ENCODE measurements at places on chromosomes 2 and 18. TPM values are rescaled to one million over a fixed set of nuclear protein-coding genes. Genes with fewer than 3 reads are reported as not detected.

GRCh38 chr2:150012986-150013385 lies 425.4 kb upstream of the MMADHC start:
- H3K27me3 ChIP-seq, result no peaks in the 10 kb centered on the region
- DNase-seq, result no peak
- H3K27ac ChIP-seq, result no peak overlapping the region
- no peaks in the 10 kb centered on the region for H3K4me1 ChIP-seq

DNA sequence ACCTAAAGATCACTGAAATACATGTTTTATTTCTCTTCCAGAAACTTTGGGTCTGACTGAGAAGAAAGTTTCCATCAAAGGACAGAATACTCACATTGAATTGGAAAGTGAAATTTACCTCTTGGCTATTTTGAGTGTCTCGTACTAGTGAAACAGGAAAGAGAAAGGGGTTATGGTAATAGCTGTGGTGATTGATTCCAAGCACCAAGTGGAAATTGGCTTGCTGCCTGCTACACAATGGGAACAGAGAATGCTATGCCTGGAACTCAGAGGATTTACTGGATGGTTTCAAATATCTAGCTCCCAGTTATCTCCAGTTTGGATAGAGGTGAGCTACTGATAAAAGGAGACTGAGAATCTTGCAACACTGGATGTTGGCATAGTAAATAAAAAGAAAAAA lies 492.8 kb upstream of the FSIP2 start:
- DNase-seq, result no peak
- no peaks in the 10 kb centered on the region for H3K27me3 ChIP-seq
- no peaks in the 10 kb centered on the region for H3K36me3 ChIP-seq

GRCh38 chr2:96148410-96149217 lies 3.4 kb upstream of the DUSP2 start:
- H3K4me1 ChIP-seq, result peaks cover 47% of the 10 kb centered on the region
- H3K27ac ChIP-seq, result peak overlapping the region; percentile 16
- no peaks in the 10 kb centered on the region for H3K27me3 ChIP-seq
- peak overlapping the region; percentile 45 for H3K4me3 ChIP-seq
- peaks cover 7% of the 10 kb centered on the region for H3K36me3 ChIP-seq

SULT1C2 gene
- total RNA-seq, result not detected

GRCh38 chr2:105609746-105610402 lies 134.8 kb upstream of the NCK2 start:
- no peak overlapping the region for H3K27ac ChIP-seq
- no peak for DNase-seq
- no peaks in the 10 kb centered on the region for H3K36me3 ChIP-seq
- no peaks in the 10 kb centered on the region for H3K27me3 ChIP-seq

- H3K4me1 ChIP-seq, result peaks cover 39% of the 10 kb centered on the region
- no peaks in the 10 kb centered on the region for H3K27me3 ChIP-seq
- DNase-seq, result no peak
Measured at GRCh38 chr2:215904101-215904500, 109.2 kb downstream of the MREG start.

- DNase-seq, result no peak
- no peaks in the 10 kb centered on the region for H3K27me3 ChIP-seq
- H3K4me1 ChIP-seq, result no peaks in the 10 kb centered on the region
- no peak overlapping the region for H3K27ac ChIP-seq
Measured at GRCh38 chr18:48990481-48991318, 39.9 kb upstream of the SMAD7 start.

DNA sequence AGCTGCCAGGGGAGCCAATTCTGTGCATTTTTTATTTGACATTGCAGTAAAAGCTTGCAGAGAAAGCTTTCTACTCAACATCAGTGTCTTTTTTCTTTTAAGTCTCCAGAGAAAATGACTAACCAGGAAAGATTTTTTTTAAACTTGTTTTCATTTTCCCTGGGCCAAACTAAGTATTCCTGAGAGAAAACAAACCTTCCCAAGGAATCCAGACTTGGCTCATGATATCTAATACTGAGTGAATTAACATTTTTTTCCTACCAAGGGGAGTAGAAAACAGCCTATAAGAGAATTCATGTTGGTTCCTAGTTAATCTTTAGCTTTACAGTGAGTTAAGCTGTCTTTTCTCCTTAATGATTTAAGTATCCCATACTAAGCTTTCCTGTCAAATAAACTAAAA lies 46.7 kb downstream of the DAPL1 start:
- H3K4me1 ChIP-seq, result no peaks in the 10 kb centered on the region
- H3K27me3 ChIP-seq, result no peaks in the 10 kb centered on the region
- no peak overlapping the region for H3K4me3 ChIP-seq
- DNase-seq, result no peak
- H3K27ac ChIP-seq, result no peak overlapping the region
- no peaks in the 10 kb centered on the region for H3K36me3 ChIP-seq

GRCh38 chr18:49548229-49548636 lies 13.6 kb upstream of the LIPG start:
- H3K4me3 ChIP-seq, result no peak overlapping the region
- H3K27me3 ChIP-seq, result no peaks in the 10 kb centered on the region
- H3K4me1 ChIP-seq, result no peaks in the 10 kb centered on the region
- no peaks in the 10 kb centered on the region for H3K36me3 ChIP-seq

DNA sequence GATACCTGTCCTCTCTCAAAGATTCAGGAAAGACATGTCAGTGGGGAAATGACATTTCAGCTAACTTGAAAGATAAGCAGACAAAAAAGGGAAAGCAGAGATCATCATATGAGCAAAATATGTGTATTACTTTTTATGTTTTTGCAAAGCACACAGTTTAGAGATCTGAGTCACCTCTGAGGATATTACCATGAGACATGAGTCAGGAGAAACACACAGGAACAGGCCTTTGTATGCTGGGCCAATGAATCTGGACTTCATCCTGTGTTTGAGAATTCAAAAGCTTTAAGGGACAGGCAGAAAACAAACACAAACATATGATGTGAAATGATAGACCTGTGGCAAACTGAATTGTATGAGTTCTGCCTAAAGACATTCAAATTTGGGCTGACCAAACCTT lies 306.0 kb upstream of the EPC2 start:
- H3K36me3 ChIP-seq, result peaks cover 4% of the 10 kb centered on the region
- no peaks in the 10 kb centered on the region for H3K4me1 ChIP-seq
- H3K27me3 ChIP-seq, result no peaks in the 10 kb centered on the region
- no peak for DNase-seq
- H3K27ac ChIP-seq, result no peak overlapping the region

DNA sequence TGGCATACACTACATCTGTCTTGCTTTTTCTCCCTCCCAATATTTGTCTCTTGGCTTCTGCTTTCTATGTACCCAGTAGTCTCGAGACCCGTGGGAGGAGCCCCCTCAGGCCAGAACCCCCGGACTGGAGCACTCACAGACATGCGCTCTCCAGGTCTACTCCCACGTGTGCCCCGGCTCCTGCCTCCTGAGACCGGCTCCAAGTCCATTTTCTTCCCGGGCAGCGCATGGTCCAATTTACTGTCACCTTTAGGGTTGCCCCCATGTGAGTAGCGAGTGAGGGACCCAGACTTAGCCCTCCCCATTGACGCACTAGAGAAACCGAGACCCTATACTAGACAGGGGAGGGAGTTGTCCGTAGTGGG lies 11.8 kb upstream of the TEX51 start:
- peaks cover 20% of the 10 kb centered on the region for H3K4me1 ChIP-seq
- no peak for DNase-seq
- no peaks in the 10 kb centered on the region for H3K27me3 ChIP-seq
- H3K4me3 ChIP-seq, result no peak overlapping the region
- no peaks in the 10 kb centered on the region for H3K36me3 ChIP-seq
- H3K27ac ChIP-seq, result no peak overlapping the region

SATB2 gene
- total RNA-seq, result 1.7 TPM

GRCh38 chr2:200466425-200467418 lies 43.1 kb downstream of the KCTD18 start:
- H3K27ac ChIP-seq, result no peak overlapping the region
- H3K27me3 ChIP-seq, result no peaks in the 10 kb centered on the region
- H3K36me3 ChIP-seq, result no peaks in the 10 kb centered on the region
- no peak overlapping the region for H3K4me3 ChIP-seq
- no peak for DNase-seq

AFF3 gene
- total RNA-seq, result 99.7 TPM

NHEJ1 gene
- 21.5 TPM for total RNA-seq

GRCh38 chr18:79922971-79923411 lies 28.5 kb downstream of the SLC66A2 start:
- H3K27ac ChIP-seq, result no peak overlapping the region
- no peaks in the 10 kb centered on the region for H3K4me1 ChIP-seq
- peaks cover 53% of the 10 kb centered on the region for H3K36me3 ChIP-seq
- DNase-seq, result no peak
- no peaks in the 10 kb centered on the region for H3K27me3 ChIP-seq

DNA sequence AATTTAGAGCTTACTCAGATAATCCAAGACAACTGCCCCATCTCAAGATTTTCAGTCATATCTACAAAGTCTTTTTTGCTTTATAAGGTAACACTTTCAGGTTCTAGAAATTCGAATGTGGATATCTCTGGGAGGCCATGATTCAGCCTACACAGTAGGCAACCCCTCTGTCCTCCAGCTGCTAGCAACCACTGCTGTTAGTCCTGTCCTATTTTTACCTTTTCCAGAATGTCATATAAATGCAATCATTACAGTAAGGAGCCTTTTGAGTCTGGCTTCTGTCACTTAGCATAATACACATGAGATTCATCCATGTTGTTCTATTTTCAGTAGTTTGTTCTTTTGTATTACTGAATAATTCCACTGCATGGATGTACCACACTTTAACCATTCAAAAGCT lies 28.5 kb upstream of the MARCHF7 start:
- H3K27ac ChIP-seq, result no peak overlapping the region
- no peaks in the 10 kb centered on the region for H3K36me3 ChIP-seq
- no peak overlapping the region for H3K4me3 ChIP-seq
- no peak for DNase-seq
- no peaks in the 10 kb centered on the region for H3K4me1 ChIP-seq

- no peaks in the 10 kb centered on the region for H3K27me3 ChIP-seq
- peak overlapping the region; percentile 77 for H3K27ac ChIP-seq
- peaks cover 47% of the 10 kb centered on the region for H3K36me3 ChIP-seq
- DNase-seq, result peak; percentile 81
Measured at GRCh38 chr18:62288665-62289008, 36.5 kb upstream of the TNFRSF11A start.

CREG2 gene
- total RNA-seq, result not detected

- no peaks in the 10 kb centered on the region for H3K27me3 ChIP-seq
- no peak overlapping the region for H3K4me3 ChIP-seq
- no peak for DNase-seq
- no peak overlapping the region for H3K27ac ChIP-seq
Measured at GRCh38 chr2:227186751-227187150, 22.3 kb downstream of the COL4A3 start.

- H3K27me3 ChIP-seq, result no peaks in the 10 kb centered on the region
- no peak overlapping the region for H3K27ac ChIP-seq
- no peak for DNase-seq
- no peak overlapping the region for H3K4me3 ChIP-seq
- H3K4me1 ChIP-seq, result peaks cover 13% of the 10 kb centered on the region
Measured at GRCh38 chr2:86249176-86249575, 49.9 kb downstream of the MRPL35 start.

DNA sequence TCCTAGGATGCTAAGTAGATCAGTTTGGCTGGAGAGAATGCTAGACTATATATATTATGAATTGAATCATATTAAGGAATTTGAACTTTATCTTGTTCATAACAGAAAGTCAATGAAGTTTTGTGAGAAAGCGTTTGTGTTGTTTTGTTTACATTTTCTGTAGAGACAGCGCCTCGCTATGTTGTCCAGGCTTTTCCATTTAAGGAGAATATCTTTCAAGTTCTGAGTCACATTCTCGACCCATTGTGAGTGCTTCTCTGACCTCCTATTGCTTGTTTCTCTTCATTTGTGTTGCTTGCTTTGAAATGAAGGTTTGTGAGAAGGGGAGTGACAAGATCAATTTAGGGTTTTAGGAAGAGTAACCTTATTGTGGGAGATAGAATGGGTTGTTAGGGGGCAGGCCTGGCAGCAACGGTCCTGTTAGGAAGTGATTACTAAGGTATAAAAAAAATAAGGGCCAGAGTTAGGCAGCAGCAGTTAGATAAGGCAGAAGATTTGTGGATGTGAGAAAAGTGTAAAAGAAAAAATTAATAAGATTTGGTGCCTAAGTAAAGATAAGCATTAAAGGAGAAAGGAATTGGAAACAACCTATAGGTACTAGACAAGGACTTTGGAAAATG lies 47.6 kb upstream of the ACVR1 start:
- H3K36me3 ChIP-seq, result no peaks in the 10 kb centered on the region
- H3K27ac ChIP-seq, result no peak overlapping the region
- H3K27me3 ChIP-seq, result no peaks in the 10 kb centered on the region
- H3K4me1 ChIP-seq, result no peaks in the 10 kb centered on the region
- no peak overlapping the region for H3K4me3 ChIP-seq

DNA sequence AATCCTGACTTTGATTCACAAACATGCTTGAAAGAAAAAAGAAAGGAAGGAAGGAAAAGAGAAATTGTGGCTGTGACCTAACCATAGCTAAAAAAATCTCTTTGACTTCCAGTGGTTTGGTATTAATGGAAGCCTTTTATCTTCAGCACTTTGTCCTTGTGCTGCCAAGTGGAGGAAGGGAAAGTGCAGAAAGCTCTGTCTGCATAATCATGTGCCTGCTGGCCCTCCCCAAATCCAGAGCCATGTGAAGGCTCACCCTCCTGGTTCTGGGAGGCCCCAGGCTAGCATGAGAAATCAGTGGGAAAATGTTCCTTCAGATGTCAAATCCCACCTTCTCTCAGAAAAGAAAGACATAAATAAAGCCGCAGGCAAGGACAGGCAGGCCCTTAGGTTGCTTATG lies 48.3 kb upstream of the BMPR2 start:
- no peak for DNase-seq
- no peaks in the 10 kb centered on the region for H3K36me3 ChIP-seq
- no peak overlapping the region for H3K4me3 ChIP-seq
- H3K4me1 ChIP-seq, result no peaks in the 10 kb centered on the region
- no peak overlapping the region for H3K27ac ChIP-seq

DNA sequence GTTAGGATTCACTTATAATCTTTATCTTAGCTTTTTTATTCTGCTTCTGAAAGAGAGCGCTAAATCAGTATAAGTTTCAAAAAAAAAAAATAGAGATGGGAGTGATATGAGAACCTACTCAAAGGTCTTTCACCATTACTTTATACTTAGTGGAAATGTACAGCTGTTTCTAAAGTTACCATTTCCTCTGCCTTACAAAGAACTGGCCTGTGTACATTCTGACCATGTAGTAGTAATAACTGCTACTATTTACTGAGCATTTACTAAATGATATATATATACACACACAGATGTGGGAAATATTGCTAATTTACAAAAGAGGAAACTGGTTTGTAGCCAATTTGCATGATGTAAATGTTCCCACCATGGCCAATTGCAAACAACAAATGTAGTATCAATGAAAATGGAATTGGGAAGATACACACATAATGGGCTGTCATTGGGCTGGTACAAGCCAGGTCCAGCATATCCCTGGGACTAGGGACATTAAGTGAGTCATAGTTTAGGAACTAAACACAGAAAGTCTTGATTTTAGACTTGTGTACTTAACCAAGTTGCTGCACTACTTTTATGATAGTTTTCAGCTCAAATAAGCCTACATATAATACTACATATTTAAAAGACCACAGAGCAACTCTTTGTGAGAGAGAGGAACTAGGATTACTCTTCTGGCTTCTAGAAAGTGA lies 67.1 kb downstream of the DYNC1I2 start:
- no peaks in the 10 kb centered on the region for H3K4me1 ChIP-seq
- DNase-seq, result no peak
- no peaks in the 10 kb centered on the region for H3K36me3 ChIP-seq
- H3K27ac ChIP-seq, result no peak overlapping the region
- no peak overlapping the region for H3K4me3 ChIP-seq

- H3K4me1 ChIP-seq, result no peaks in the 10 kb centered on the region
- H3K27me3 ChIP-seq, result no peaks in the 10 kb centered on the region
- H3K36me3 ChIP-seq, result no peaks in the 10 kb centered on the region
- no peak for DNase-seq
- H3K27ac ChIP-seq, result no peak overlapping the region
Measured at GRCh38 chr18:41939326-41939725, 15.7 kb upstream of the PIK3C3 start.
